Stimulated activated CD4-positive, alpha-beta T cell treated with anti-CD3 and anti-CD28 coated beads, Interleukin-12 subunit alpha, Interleukin-12 subunit beta, amount 100 ng/mL, for 24 hours (primary cell): ENCODE measurements at places on chromosomes 7 and 10.

DNA sequence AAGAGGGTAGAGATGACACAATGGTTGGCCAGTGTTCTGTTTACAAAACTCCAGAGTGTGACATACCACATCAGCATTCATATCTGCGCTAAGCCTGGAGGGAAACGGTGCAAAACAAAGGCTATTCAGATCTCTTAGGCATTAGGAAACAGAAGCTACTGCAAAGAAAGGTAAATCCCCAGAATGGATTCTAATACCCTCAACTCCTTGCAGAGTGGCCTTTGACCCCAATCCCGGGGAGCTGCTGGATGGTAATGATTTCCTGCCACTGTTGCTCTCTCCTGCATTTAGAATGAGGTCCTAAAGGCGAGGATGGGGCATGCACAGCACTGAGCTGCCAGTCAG, 65.2 kb downstream of the AOAH start:
- no peak for DNase-seq

DNA sequence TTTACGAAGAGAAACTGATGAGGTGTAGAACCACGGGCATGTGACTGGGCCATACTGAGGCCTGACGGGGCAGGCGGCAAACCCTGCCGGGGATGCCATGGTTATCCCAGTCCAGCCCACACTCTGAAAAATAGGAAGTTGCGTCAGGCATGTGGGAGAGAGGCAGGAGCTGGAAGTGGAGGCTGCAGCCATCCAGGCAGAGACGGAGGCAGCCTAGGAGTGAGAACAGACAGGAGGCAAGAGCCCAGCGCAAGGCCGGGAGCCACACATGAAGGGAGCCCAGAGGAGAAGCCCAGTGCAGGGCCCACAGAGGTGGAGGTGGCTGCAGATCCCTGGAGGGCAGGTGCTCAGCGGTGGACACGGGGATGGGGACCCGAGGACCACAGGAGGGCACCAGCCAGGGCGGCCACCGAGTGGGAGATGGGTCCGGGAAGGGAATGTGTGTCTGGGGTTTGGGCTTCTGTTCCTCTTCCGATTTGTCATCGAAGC, 175.2 kb upstream of the PPP2R2D start:
- DNase-seq = no peak

DNA sequence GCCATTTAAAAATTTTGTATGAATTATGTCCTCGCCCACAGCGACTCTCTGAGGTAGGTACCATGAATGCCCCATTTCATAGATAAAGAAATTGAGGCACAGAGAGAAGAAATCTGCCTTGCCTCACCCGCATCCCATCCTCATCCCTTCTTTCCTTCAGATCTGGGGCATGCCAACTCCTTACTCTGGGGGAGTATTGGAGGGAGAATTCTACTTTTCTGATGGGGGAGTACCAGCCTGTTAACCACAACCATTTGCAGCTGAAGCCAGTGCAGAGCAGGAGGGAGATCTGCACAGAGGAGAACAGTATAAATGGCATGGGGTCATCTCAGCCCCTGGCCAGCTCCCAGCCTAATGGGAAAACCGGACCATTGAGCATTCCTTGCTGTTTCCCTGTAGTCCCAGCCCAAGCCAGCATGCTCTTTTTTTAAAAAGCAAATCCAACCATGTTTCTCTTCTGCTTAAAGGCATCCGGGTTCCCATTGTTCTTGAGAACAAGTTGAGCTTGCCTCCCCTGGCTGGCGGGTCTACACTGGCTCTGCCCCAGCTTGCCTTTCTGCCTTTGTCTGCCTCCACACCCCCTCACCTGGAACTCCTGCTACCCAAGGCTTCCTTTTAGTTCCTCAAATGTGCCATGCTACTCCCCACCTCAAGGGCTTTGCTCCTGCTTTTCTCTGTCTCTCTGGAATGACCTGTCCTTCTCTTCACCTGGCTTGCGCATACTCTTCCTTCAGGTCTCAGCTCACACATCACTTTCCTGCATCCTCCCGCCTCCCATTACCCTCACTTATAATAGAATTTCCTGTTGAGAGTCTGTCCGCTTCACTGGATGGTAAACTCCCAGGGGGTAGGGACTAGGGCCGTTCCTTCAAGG, 8.8 kb upstream of the ZNF503 start:
- no peak for DNase-seq

- no peak for DNase-seq
These were observed 15.6 kb downstream of the CHAT start for GRCh38 chr10:49629431-49629881.

- DNase-seq = no peak
These were observed 453.7 kb upstream of the LRRTM3 start for GRCh38 chr10:66472156-66472555.

- no peak for DNase-seq
These were observed 273.6 kb upstream of the PODXL start for GRCh38 chr7:131829947-131830558.

DNA sequence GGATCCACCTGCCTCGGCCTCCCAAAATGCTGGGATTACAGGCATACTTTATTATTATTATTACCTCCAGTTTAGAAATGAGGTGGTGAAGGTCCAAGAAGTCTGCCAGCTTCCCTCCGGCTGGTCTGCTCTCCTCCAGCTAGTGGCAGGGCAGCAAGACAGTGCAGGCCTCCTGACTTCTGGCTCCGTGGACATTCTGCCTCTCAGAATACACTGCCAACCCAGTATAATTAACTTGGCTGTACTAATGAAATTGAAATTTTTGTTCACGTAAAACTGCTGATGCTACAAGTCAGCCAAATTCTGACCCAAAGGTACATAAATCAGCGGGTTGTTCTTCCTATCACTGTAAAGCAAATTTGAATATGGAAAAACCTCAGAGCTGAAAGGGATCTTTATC, 7.6 kb upstream of the PDE1C start:
- no peak for DNase-seq

- DNase-seq = no peak
These were observed 58.0 kb downstream of the TSPAN12 start for GRCh38 chr7:120799813-120800475.

GRCh38 chr7:136063326-136063666, 86.1 kb upstream of the MTPN start:
- no peak for DNase-seq

- no peak for DNase-seq
These were observed 40.5 kb downstream of the ERCC6 start for GRCh38 chr10:49498425-49498824.

- DNase-seq = no peak
These were observed 133.5 kb downstream of the VIPR2 start for GRCh38 chr7:159010937-159011721.

DNA sequence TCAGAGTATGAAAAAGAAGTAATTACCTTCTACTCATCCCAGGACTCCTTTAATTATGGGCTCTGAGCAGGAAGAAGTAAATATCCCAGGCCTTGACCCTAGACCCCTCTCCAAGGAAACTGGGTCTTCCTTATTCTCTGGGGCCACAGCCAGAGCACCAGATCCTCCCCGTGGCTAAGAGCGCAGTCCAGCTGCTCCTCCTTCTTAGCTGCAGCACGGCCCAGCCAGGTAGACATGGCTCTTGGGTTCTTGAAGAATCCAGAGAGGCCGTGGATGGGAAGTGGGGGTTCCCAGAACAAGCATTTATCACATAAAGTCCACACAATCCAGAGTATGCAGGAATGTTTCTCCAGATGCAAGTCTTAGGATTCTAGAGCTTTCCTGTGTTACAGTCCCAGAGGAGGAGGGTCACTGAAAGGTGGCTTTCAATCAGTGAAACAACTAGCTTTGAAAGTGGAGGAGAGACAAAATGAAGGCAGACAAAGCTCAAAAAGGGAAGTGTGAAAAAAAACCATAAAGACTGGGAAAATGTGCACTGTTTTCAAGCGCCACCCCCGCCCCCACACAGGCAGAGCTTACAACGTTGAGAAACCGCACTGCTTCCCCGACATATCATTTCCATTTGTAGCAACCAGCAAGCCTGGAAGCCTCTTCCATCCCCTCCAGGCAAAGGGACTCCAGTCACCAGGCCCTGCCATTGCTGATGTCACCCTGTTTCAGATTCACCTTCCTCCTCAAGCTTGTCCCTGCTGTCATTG, 396.5 kb upstream of the MKI67 start:
- DNase-seq = no peak

GRCh38 chr7:70000737-70001348, 402.6 kb downstream of the AUTS2 start:
- DNase-seq = no peak

- DNase-seq = no peak
These were observed 93.3 kb downstream of the KAT6B start for GRCh38 chr10:74919671-74920070.

DNA sequence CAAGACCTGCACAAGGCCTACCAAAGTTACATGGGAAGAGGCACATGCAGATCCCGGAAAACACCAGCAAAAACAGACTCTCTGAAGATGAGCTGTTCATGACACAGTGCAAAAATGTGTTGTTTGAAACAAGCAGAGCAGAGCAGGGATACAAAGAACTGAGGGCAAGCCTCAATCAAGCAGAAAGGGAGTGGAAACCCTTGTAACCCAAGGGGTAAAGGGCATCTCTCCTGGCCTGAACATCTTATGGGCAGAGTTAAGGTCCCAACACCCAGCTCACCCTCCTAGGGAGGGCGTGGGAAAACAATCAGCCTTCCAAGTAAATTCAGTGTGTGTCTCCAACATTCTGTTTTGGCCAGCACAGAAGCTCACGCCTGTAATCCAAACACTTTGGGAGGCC, 10.5 kb downstream of the PSPH start:
- no peak for DNase-seq

- DNase-seq = no peak
These were observed 104.1 kb downstream of the ARHGAP22 start for GRCh38 chr10:48500771-48501170.

DNA sequence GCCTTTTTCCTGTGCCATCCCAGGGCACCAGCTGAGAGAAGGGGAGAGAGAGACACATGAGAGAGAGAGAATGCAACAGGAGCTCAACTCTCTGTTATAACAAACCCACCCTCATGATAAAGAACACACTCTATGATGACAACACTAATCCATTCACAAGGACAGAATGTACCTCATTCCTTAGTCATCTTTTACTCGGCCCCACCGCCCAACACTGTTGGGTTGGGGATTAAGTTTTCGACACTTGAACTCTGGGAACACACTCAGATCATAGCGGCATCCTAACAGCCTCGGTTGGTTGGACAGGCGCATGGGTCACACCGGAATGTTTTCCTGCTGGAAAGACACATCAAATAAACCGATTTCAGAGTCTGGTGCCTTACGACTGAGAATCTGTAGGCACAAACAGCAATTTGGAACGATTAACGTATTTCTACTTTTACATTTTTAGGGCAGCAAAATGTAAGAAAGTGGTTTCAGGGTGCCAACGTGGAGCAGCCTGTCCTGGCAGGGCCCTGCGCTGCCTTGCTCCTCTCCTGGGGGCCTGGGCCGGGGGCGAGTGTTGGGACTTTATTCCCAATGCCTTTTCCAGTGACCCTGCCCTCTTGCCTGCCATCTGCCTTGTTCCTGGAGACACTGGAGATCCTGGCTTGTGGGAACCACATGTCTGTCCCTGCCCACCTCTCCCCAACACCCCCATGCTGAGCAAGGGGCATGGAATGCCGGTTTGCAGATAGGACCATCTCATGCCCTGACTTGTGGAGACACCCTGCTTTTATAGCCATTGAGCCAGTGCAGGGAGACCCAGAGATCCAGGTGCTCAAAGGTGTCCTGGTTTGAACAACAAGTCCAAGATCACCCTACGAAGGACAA, 287.0 kb downstream of the TCERG1L start:
- DNase-seq = no peak

DNA sequence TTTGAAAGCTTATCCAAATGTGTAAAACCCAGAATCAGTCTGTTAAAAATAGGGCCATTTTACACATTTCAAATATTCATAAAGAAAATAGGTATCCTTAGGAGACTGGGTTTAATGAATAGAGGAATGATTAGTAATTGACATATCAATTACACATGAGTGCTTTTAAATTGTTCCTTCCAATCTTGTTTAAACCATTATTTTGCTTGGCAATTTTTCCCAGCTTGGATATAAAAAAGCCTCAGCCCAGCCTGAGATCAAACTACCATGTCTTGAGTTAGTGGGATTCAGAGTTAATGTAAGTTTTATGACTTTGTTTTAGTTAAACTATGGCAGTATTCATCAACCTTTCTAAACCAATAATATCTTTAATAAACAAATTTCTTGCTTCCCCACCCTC, 28.3 kb downstream of the PARP12 start:
- DNase-seq = no peak

DNA sequence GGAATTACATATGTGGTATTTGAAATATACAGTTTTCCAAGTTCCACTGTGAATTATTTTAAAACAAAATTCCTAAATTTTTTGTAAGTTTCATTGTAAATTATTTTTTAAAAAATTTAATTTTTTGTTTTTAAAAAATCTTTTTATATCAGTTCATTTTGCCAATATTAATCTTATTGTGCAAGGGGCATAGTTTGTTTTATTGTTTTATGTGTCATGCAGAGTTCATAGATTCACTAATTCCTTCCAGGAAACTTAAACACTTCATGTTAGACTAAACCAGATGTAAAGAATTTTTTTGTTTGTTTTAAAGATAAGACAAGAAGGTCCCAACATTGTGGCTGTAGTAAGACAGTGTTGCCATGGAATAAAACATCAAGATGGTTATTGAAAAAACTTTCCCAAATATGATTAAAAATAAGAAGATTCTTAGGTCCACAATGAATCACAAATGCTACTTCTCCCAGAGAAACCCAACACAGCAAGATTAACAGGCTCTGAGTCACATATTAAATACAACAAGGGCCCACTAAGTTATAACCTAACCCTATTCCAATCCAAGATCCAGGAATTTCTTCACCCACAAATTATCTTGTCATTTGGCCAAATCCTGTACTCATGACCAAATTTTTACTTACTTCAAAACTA, 464.7 kb upstream of the IGFBP3 start:
- no peak for DNase-seq

- no peak for DNase-seq
These were observed 189.5 kb downstream of the JAZF1 start for GRCh38 chr7:27991006-27991528.

GRCh38 chr10:56181607-56182006, 179.5 kb downstream of the ZWINT start:
- DNase-seq = no peak

- no peak for DNase-seq
These were observed 662.6 kb upstream of the IGFBP3 start for GRCh38 chr7:46583656-46584055.

- no peak for DNase-seq
These were observed 613.9 kb upstream of the CELF2 start for GRCh38 chr10:10403762-10404161.

GRCh38 chr7:100598425-100598824, 3.7 kb upstream of the PCOLCE start:
- DNase-seq = no peak

DNA sequence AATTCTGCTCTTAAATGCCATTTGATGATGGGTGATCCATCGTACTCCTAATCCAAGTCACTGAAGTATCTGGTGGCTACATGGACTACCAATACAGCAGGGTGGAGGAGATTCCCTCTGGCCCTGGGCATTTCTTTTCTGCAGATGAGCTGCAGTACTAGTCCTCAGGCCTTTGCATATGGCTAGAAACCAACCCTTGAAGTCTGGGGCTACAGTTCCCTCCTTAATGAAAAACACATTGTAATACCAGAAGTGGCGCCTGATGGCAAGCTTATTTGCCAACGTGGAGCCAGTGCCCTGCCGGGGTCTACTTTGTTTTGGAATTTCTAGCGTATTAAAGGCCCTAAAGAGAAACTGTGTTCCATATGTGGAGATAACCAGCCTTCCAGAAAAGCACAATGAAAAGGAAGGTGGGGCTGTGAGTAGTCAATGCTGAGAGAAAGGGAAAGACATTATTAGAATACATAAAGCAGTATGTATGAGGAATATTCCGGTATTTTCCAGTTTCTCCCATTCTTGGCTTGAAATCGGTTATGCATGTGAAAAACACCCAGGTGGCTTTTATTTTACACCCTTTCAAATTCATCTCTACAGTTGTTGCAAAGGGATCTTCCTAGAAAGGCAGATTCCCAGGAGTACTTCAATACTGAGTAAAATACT, 368.8 kb downstream of the PRPF18 start:
- DNase-seq = no peak
